C1 segment of cervical spinal cord (tissue), 14 donors: ENCODE measurements at places on chromosomes 12 and 14.

GRCh38 chr14:64510825-64511671 lies 6.5 kb downstream of the ZBTB1 start:
- DNase-seq, result no peak

- DNase-seq, result no peak
Measured at GRCh38 chr12:62379026-62379722, 87.5 kb upstream of the MON2 start.

DNA sequence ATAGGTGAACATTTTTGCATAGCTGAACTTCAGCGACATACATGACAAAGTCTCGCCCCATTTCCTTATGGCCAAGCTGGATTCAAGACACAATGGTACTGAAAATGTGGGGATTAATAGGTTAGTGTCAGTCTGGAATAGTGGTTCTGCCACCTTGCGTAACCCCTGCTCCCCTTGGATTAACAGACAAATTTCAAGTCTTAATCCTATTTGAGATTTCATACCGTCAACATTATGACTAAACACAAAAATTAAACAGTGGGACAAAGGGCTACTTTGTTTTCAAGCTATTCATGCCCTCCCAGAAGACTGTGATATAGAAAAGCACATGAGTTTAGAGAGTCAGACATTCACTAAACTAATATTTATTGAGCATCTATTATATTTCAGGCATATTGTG lies 138.9 kb upstream of the HIF1A start:
- no peak for DNase-seq

GRCh38 chr14:71514941-71515919 lies 417.0 kb upstream of the RGS6 start:
- no peak for DNase-seq

DNA sequence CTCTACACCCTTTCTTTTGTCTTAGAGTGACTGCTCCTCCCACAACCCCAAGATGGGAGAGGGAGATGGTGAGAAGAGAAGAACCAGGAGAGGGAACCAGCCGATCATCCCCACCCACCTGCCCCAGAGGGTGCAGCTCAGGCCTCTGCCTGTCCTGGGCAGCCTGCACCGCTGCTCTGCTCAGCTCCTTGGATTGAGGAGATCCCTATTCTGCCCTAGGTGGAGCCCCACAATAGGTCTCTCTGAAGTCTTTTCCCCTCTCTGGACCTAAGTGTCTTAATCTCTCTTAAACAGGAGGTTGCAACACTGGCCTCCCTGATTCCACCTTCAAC lies 2.2 kb downstream of the ANKRD33 start:
- no peak for DNase-seq

DNA sequence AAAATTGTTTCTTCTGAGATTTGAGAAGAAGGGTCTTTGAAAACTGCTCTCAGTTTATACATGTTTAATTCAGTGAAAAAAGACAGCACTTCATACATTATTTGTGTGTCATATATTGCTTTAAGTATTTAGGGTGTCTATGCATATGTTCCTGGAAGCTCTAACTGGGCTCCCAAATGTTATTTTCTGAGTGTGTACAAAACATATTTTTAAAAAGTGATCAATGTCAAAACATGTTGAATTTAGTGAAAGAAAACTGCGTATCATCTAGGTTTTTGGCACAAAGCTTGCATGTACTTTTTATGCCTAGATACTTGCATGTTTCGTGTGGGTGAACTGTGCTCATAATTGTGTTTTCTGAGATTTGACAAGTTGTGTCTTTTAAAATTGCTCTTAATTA lies 81.6 kb downstream of the ASCL4 start:
- no peak for DNase-seq

DNA sequence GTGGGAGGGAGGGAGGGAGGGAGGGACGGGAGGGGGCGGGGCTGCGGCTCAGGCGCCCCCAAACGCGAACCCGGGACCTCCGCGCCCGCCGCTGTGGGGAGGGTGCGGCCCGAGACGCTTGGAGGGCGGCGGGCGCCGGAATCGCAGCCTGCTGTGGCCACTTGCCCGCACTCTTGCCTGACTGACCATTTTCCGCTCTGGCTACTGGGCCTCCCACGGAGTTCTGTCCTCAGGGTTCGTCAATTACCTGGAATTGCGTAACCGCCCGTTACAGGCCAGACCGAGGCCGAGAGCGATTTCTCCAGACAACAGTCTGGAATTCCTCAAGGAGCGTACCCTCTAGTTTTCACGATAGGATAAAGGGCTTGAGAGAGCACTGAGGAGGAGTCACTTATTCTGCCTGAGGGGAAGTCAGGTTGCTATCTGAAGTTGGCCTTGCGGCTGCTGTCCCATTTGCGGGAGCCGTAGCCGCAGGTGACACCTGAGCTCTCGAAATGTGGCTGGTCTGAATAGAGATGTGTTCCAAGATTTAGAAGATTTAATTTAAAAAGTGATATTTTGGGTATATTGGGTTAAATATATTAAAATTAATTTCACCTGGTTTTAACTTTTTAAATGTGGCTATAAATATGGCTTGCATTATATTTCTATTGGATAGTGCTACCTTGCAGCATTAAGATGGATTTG lies 446 bp upstream of the ZNF641 start:
- DNase-seq, result no peak

- no peak for DNase-seq
Measured at GRCh38 chr12:27034607-27035293, 12.4 kb downstream of the MED21 start.

GRCh38 chr14:104288272-104288671 lies 149.9 kb downstream of the KIF26A start:
- DNase-seq, result no peak

GRCh38 chr14:51484485-51484884 lies 167.2 kb upstream of the FRMD6 start:
- no peak for DNase-seq

GRCh38 chr12:4997939-4998338 lies 45.7 kb upstream of the KCNA5 start:
- DNase-seq, result no peak

GRCh38 chr12:47991106-47992061 lies 12.9 kb downstream of the COL2A1 start:
- DNase-seq, result no peak

DNA sequence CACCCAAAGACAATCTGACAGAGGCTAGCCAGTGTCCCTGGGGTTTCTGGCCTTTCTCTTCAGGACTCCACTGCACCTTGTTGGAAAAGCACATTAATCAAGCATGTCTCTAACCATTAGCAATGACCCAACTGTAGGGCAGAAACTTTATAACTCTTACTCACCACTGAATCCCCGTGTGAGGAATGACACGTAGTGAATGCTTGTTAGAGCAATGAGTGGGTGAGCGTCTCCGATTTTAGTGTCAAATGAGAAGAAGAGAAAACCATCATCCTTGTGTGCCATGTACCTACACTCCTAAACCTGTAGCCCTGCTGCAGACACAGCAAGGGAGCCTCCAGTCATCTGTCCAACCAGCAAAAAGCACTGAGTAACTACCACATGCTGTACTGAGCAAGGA lies 56.5 kb upstream of the GPR68 start:
- no peak for DNase-seq

DNA sequence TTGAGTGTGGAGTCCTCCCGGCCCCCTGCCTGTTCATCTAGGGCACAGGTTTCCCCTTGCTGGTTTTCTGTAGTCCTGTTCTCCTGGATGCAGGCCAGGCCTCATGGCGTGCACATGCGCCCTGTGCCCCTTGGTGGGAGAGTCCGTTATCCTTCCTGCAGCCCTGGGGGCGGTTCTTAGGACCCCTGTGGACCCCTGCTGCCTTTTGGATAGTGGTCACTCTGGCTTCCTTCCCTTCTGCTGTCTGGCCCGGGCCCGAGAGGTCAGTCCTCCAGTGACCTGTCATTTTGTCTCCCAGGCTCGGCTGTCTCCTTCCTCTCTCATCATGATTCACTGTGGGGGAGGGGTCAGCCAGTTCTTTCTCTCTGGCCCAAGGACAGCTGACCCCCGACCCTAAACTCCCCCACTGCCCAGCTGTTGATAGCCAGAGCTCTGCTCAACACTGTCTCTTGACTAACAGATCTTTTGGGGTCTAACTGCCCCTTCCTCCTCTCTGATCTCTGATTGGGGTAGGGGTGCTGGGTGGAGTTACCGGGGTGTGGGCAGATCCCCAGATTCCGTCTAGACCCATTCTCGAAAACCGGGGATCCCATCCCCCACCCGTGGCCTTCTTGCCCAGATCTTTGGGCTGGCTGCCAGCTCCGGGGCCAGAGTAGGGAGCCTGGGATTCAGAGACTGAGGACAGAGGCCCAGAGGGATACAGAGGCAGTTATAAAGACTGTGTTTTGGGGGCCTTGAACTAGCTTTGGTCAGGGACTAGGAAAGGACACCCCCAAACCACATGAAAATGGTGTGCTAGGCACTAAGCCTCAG lies 7.0 kb downstream of the CCND2 start:
- DNase-seq, result no peak

GRCh38 chr12:48041591-48042423 lies 37.5 kb upstream of the COL2A1 start:
- DNase-seq, result no peak

DNA sequence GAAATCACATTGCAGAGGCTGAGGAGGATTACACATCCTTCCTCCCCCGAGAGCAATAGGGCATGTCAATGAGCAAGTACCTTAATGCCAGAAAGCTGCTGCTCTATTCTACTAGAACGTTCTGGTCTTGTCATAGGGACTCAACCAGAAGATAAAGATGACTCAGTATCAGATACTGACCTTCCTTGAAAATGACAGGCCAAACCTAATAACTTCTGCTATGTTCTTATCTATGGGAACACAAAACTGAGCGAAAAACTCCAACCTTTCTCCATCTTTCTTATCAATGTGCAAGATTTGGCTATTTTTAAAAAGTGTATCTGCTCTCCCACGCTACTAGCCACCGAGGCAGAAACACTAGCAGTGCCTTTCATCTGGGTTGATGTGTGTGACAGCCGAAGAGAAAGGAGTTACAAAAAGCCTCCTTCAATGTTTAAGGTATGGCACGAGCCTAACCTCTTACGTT lies 5.5 kb downstream of the CCDC92 start:
- DNase-seq, result no peak

DNA sequence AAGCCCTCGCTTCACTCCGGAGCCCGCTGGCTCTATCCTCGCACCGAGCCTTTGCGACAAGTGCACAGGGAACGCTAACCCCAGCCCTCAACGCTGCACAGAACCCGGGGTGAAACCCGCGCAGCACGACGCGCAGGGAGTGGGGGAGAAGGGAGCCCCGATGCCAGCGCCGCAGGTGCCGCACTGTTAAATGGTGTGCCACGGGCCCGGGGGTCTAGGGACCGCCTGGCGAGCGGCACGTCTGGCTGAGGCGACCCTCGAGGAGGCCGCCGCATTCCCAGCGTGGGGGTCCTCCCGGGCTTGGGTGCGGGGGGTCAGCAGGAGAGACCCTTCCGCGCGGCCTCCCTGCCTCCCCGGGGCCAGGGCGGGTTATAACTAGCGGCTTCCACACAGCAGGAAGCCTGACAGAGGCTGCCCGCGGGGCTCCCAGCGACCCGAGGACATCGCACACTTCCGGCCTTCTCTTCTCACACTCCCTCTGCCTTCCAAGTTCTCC lies 23.8 kb upstream of the LRTM2 start:
- DNase-seq, result no peak

- no peak for DNase-seq
Measured at GRCh38 chr14:90678420-90678819, 137.8 kb downstream of the TTC7B start.

- no peak for DNase-seq
Measured at GRCh38 chr12:12528361-12529270, 34.0 kb downstream of the DUSP16 start.

- DNase-seq, result no peak
Measured at GRCh38 chr12:62701492-62701891, 233.5 kb downstream of the PPM1H start.

DNA sequence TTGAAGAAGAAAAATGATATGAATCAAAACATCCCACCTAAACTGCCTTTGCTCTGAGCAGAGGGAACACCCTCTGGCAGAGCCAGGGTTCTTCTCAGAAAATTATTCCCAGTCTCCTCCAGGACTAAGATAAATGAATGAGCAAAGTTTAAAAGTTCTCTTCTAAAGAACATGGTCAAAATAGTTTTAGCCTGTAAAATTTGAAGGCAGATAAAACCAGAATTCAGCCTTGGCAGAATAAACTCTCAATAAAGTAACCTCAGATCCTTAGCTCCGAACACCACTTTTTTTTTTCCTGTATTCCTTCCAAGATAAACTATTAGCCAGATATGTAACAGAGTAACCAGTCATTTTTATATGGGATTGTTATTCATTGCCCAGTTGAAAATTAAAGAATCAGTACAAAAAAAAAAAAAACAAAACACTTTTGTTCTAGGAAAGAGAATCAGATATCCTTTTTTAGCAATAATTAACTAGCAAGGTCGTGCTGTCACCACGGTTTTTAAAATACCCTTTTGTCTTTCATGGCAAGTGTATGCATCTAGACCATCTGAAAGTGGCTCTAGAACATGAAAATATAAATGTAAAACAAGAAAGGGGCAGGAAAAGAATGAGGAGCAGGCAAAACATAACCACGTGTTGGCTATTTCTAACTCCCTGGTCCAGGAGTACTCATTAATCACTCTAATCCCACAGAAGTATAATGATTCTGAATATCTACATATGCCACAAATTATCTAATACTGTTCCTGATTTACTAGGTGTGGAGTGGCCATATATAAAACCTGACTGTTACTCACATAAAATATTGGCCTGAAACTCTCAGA lies 60.8 kb downstream of the CAPZA3 start:
- no peak for DNase-seq

GRCh38 chr14:33356181-33356580 lies 417.5 kb downstream of the NPAS3 start:
- no peak for DNase-seq

- DNase-seq, result no peak
Measured at GRCh38 chr14:66487164-66487563, 993 bp downstream of the CCDC196 start.

- no peak for DNase-seq
Measured at GRCh38 chr12:108860443-108860842, 3.1 kb upstream of the SSH1 start.

GRCh38 chr12:115485503-115485902 lies 792.0 kb downstream of the MED13L start:
- no peak for DNase-seq
